ENCODE measurements at places on chromosomes 1 and 21.

DNA sequence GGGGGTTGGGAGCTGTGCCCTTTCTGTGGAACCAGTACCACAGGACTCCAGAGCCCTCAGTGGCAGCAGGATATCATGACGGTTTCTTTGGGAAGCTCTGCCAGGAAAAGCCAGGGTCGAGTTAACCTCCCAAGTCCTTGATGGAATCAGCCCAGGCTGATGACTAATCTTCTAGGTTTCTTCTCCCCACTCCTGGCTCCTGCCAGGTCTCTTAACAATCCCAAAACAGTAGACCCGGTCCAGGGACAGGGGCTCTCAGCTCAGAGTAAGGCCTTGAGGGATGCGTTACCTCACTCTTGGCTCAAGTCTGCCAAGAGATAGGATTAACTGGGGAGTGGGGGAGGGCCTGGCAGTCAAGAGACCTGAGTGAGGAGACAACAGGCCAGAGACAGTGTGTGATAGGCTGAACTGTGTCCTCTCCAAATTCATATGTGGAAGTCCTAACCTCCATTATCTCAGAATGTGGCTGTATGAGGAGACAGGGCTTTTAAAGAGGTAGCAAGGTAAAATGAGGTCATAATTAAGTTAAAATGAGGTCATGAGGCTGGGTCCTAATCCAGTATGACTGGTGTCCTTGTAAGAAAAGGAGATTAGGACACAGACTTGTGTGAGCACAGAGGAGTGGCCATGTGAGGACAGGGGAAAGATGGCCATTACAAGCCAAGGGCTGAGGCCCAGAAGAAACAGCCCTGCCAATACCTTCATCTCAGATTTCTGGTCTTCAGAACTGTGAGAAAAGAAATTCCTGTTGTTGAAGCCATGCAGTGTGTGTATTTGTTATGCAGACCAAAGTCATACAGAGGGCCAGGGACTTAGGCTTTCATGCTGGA lies 95.0 kb downstream of the BEND5 start:
- DNase-seq, result no peak

GRCh38 chr1:185014941-185015340 lies 30.4 kb upstream of the RNF2 start:
- DNase-seq, result no peak

DNA sequence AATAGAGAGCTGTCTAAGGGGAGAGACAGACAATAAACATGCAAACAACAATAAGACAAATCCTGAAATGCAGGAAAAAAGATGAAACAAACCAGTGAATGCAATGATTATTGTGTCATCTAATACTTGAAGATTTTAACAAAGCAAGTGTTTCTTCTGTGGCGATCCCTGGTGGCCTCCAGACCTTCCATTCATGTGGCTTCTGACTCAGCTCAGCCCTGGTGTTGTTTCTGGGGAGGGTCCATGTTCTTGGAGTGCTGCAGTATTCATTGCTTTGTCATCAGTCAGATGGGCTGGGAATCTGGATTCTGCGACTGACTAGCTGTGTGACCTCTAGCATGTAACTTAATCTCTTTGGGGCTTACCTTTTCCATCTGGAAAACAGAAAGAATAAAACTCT lies 1.5 kb upstream of the C2CD4D start:
- DNase-seq, result no peak

DNA sequence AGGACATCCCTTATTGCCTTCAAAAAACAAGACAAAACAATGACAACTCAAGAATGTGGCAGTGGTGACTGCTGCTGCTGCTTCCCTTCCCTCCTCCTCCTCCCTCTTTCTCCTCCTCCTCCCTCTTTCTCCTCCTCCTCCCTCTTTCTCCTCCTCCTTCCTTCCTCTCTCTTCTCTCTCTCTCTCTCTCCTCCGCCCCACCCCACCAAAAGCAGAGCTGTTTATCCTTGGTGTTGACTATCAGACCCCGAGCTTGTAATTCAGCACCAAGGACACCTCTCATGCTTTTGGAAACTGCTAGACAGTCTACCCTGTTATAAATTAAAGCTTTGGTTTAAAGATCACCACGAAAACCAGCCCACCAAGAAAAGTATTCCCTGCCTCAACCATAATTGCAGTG lies 72.4 kb upstream of the IFNAR2 start:
- no peak for DNase-seq

- DNase-seq, result no peak
Measured at GRCh38 chr1:171754353-171754705, 12.5 kb upstream of the VAMP4 start.

GRCh38 chr1:65255035-65255655 lies 54.2 kb upstream of the DNAJC6 start:
- no peak for DNase-seq

- DNase-seq, result peak; percentile 45
Measured at GRCh38 chr1:160205242-160206035, at the start of gene PEA15. Gene PEA15 (plus strand): TSS chr1:160205384. CDS start chr1:160211545, 6,161 bp downstream.

DNA sequence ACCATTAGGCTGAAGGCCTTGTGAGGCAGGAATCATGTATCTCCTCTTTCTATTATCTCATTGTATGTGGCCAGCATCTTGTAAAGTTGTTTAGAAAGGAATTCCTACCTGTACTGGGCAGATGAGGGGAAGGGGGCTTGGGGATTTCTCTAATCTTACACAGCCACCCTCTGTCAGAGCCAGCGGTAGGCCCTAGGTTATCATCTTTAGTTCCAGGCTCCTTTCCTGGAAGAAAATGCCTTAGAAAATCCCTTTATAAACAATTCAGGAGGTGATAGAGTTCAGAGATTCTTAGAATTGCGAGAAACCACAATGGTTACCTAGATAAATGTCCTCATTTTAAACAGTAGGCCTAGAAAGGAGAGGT lies 35.2 kb downstream of the DPT start:
- DNase-seq, result no peak

DNA sequence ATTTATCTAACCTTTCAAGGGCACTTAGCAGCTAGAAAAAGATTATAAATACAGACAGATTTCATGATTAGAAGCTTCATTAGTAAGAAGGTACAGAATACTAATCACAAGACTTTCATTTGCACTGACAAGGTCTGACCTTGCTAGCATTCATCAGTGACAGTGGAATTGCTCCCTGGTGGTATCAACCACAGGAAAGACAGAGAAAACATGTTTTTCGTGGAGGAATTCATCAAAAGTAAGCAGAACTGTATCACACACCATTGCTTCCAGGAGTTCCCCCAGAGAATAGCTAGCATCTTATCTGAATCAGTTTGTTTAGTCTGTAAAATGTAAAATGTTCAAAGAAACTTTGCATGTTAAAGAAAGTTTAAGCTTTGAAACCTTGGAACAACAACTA lies 20.6 kb upstream of the CRB1 start:
- DNase-seq, result no peak

- no peak for DNase-seq
Measured at GRCh38 chr1:36771240-36771639, 263.1 kb downstream of the GRIK3 start.

DNA sequence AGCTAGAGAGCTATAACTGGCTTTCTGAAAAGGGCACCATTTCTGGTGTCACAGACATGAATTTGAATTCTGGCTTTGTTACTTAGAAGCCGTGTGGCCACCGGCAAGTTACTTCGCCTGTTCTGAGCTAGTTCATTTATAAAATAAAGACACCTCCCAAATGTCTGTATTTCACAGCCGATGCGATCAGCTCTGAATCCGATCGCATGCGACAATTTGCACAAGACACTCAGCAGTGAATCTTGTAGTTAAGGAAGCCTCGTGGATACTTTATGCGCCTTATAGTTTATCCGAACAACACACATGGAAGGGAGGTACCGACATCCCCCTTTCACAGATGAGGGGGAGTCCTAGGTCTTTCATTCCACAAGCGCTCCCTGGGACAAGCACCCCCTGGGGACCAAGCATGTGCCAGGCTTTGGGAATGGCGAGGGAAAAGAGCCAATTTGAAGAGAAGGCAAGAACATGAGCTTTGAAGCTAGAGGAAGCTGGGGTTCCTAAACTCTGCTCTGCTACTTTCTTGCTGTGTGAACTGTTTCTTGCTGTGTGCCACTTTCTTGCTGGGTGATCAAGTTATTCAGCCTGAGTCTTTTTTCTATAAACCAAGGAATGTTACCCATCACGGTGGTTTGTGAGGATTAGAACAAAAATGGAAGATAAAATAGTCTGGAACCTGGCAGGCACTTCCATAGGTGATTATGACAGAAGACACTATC lies 3.9 kb downstream of the ID3 start:
- DNase-seq, result no peak

DNA sequence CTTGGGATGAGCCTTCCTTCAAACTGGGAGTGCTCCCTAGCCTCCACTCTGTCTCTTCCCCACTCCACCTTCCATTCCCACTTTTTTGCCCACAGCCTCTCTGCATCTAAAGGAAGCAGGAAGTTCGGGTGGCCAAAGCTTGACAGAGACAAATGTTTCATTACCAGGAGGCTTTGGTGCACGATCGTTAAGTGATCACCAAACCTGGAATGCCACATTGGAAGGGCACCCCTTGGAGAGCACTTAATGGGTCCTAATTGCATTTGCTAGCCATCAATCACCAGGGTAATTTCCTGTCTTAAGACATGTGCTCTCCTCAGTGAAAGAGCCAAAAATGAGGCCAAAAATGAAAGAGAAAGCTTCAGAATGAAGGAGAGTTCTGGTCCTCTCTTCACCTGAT lies 206.5 kb downstream of the TNR start:
- no peak for DNase-seq

DNA sequence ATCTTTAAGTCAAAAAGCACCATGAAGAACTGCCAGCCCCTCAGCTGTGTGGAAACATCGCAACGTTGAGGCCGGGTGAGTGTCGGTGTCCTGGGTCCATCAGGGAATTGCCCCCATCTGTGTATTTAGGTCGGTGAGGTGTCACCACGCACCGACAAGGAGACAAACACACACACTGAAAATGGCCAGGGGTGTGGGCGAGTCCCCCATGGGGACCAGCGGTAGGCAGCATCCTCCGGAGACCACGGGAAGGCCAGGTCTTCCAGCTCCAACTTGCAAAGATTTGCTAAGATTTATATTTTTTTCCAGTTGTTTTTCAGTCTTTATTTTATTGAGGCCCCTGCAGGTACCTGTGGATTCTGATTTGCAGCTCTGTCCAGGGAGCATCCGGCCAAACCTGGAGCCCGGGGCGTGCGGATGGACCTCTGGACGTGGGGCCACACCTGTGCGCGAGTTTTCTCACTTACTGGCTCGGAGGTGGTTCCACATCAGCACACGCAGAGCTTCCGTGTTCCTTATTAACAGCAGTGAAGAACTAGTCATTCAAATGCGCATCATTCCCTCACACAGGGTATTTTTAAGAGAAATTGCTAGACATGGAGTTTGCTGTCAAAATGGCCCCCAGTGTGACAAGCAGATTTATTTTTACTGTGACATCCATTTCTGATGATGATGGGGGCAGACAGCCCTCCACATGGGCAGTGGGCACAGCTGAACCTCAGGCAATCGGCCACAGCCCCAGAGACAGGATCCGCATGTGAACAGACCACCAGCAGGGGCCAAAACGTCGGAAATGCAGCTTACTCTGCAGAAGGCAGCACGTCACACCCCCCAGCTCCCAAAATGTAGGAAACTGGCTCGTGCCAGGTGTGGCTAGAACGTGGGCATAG lies 17.2 kb upstream of the SLC19A1 start:
- DNase-seq, result no peak

DNA sequence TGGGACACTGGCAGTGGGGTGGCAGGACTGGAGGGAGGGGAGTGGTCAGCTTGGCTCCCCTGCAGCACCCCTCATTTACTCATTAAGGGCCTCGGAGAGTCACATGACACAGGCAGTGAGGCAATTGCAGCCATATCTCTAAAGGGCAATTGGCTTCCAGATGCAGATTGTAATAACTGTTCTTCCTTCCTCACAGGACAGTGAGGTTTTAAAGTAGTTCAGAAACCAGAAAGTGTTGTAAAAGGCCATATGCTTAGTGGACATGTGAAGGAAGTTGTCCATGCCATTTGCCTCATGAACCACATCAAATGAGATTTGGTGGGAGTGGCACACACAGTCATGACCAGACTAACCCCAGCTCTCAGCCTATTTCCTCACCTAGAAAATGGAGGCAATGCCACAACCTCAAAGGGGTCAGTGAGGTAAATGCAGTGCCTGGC lies 11.1 kb downstream of the MTX1 start:
- no peak for DNase-seq

- DNase-seq, result no peak
Measured at GRCh38 chr21:14753069-14753465, 207.0 kb upstream of the SAMSN1 start.

GRCh38 chr1:230280054-230280795 lies 145.9 kb downstream of the PGBD5 start:
- DNase-seq, result no peak

DNA sequence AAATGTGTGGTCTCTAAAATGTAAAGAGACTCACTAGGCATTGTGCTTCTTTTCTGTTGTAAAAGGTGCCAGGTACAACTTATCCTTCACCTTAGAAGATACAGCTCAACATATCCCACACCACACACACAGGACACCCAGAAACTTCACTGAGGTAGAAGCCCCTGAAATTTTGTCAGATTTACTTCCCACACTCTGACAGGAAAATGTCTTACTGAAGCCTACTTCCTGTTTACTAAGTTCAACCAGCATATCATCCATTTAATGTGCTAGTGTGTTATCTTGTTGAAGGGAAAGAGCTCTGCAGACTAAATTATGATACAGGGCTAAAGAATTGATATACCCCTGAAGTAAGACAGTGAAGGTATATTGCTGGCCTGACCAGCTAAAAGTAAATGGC lies 39.9 kb upstream of the INSL5 start:
- DNase-seq, result no peak

DNA sequence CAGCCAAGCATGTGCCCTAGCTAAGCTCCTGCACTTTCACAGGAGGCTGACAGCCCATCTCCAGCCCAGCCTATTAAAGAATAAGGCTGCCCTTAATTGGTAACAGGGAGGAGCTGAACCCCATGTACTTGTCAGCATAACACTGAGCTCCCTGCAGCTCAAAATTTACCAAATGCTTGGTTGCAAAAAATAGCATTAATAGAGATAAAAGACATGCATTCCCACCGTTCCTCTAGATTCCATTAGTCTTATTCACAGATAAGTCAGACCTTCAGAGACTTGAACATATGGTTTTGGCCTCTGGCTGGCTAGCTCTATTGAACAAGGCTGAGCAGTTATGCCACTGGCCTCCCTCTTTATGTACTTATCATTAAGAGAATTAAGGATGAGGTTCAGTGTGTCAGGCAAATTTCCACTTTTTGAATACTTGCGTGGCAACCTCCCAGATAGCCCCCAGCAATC lies 29.2 kb downstream of the OLFML3 start:
- DNase-seq, result no peak

All from activated CD4-positive, CD25-positive, alpha-beta regulatory T cell (primary cell).